Activated CD8-positive, alpha-beta memory T cell treated with anti-CD3 and anti-CD28 coated beads for 1 hour (primary cell): ENCODE measurements at places on chromosomes 7 and 10.

- no peak for DNase-seq
These were observed 5.2 kb downstream of the ADCY1 start for GRCh38 chr7:45579391-45579801.

DNA sequence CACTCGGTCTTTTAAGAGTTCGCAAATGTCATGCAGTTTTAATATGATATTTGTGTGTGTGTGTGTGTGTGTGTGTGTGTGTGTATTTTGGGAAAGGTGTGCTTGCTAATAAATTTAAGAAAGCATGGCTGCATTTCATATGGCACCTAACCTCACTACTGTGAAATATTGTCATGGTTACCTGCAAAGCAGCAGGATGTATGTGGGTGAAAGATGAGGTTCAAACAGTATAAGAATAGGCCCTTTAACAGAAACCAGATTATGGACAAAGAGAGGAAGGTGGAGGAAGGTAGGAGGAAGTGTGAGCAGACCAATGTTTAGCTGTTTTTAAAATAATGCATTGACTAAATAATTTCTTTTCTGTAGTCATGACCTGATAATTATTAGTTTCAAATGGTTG lies 73.5 kb upstream of the CACNA2D1 start:
- no peak for DNase-seq

- no peak for DNase-seq
These were observed 117.9 kb downstream of the TEX36 start for GRCh38 chr10:125565046-125565445.

- DNase-seq, result no peak
These were observed 86.3 kb downstream of the PTPRE start for GRCh38 chr10:127993056-127993690.

DNA sequence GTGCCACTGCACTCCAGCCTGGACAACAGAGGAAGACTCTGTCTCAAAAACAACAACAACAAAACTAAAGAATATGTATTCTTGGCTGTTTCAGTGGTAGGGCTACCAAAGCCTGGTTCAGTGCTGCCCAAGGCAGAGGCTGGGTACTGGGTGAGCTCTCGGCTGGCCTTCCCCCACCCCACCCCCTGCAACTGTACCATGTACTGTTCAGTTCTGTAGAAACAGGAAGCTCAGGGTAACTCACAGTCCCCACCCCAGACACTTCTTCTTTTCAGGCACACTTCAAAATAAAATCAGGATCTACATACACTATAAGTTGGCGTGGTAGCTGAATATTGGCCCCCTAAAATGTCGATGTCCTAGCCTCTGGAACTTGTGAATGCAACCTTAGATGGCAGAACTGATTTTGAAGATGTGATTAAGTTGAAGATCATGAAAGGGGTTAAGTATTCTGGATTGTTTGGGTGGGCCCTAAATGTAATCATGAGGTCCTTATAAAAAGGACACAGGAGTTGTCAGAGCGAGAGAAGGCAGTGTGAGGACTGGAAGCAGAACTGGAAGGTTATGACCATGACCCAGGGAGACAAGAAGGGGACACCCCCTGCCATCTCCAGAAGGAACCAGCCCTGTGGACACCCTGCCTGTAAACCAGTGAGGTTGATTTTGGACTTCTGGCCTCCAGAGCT lies 31.2 kb downstream of the TBXAS1 start:
- no peak for DNase-seq

DNA sequence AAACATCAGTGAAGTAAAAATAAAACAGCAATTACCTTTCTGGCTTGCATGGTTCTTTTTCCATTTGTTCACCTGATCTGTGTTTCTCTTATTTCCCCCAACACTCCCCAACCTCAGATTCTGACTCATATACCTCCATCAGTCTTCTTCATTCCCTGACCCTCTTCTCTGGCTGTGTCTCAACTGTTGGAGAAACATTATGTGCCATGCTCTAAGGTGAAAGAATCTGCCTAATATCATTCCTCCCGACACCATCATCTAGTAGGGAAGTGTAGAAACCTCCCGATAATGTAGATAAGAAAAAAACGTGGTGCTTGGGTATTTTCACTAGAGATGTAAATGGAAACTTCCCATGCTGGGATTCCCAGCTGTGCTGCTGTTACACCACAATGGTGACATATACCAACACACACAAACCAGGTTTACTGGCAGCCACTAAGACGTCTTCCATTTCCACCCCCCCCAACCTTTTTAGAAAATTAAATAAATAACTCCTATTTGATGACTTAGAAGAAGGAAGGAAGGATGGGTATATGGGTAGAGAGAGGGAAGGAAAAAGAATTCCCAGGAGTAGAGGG lies 63.4 kb downstream of the OSBPL3 start:
- no peak for DNase-seq

GRCh38 chr7:2701832-2702593 lies 14.0 kb downstream of the AMZ1 start:
- DNase-seq, result no peak

DNA sequence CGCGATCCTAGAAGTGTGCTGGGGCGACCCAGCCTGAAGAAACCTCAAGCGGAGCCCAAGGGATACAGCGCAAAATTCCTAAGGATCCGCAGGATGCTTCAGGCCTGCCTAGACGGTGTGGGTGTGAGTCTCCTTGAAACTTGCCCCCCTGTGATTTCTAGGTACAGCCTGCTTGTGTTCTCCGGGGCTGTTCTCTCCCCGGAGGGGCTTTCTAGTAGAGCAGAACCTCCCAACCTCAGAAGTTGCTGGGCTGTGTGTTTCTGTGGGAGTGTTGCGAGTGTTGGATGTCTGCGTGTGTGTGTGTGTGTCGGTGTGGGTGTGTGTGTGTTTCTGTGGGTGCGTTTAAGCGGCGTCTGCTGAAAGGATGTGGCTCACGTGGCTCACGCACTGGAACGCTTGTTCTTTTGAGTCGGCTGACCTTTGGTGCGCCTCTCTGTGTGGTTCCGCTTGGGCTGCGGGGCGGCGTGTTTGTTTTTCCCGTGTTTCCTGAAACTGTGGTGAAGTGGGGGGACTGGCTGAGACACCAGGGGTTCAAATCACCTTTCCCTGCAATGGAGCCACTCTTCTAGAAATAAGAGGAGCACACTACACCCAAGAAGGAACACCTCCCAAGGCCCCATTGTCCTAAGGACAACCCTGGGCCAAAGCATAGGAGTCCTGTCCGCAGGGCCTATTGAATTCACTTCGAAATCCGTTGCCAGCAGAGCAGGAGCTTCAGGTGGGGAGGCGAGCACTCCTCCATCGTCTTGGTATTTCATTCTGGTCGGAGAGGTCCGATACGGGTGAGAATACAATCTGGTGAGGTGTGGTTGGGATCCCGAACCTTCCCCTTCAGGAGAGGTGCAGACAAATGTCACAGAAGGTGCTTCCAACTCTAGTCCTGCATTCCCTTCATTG lies 25.1 kb upstream of the ZNF273 start:
- DNase-seq, result no peak

DNA sequence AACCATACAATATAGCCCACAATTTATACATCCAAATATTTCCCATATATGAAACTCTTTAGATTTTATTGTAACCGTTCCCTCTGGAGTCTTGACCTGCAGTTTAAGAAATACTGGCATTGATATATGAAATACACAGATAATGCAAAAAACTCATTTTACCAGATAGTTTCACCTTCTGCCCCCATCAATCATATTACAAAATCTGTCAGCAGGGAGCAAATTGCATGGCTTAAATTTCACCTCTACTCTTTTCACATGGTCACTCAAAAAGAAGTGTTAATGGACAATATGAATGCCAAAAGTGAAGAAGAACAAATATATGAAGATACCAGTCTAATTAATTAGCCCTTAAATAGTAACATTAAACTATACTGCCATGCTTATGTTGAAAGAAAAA lies 57.0 kb upstream of the TMEM106B start:
- DNase-seq, result no peak

DNA sequence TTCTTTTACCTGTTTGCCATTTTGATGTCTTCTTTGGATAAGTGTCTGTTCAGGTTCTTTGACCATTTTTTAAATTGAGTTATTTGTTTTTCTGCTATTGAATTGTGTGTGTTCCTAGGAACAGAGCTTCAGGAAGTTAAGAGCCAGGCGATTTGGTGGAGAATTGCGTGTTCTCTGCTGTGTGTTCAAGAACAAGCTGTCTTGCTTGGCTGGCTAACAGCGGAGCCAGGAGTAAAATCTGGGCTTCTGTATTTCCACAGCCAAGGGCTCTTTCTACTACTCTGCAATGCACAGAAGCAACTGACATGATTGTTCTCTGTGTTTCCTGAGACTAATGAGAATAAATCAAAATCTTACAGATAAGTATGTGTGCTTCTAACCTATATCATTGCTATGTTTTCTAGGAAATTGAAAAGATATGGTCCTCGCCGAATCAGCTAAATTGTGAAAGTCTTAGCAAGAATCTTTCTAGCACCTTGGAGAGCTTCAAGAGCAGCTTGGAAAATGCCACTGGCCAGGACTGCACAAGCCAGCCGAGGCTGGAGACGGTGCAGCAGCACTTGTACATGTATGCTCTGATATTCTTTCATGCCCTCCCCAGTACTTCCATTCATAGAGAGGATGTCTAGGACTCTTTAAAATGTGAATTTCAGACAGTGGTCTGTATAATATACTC lies 124.2 kb downstream of the ABCA13 start:
- DNase-seq, result no peak

DNA sequence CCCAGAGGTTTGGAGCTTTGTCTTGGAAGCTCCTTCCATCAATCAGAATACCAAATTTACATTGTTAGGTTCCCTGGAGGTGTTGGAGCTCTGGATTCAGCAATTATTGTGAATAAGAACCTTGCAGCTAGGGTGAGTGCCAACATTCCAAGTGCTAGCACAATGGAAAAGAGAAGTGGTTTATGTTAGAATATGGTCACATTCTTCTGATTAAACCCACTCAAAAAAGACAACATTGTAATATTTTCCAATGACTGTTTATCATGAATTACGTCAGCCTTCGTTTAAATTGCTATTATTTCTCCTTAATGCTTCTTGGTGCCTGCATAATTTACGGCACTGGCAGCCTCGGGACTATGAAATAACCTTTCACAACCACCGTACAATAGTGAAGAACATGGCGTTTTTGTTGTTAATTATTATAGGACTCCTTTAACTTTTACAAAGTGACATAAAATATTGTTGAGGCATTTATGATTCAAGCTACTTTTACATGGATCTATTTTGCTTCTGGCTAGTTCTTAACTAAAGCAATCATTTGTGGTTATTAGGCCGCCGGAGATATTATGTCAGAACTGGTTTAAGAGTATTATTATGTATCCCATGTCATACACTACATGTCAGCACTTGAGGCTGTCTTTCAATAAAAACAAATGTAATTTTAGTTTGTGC lies 117.7 kb downstream of the ARID5B start:
- DNase-seq, result no peak

DNA sequence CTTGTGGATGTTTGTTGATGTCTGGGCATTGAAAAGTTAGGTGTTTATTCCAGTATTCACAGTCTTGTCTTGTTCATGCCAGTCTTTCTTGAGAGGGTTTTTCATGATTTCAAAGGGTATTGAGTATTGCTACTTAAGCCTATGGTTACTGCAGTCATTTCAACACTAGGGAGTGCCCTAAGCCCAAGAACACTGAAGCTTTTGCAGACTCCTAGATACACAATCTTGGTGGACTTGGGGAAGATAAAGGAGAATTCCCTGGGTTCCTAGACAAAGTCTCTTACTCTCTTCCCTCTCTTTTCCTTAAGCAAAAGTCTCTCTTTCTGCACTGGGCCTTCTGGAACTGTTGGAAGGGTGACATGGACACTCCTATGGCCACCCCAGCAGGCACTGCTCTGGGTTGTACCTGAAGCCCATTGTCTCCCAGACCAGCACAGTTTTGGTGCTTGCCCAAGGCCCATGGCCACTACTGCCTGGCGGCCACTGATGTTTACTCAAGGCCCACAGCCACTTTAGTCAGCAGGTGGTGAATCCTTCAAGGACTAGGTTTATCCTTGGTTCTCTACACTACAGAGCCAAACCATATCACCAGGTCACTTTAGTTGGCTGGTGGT lies 24.9 kb downstream of the SAMD9 start:
- no peak for DNase-seq

DNA sequence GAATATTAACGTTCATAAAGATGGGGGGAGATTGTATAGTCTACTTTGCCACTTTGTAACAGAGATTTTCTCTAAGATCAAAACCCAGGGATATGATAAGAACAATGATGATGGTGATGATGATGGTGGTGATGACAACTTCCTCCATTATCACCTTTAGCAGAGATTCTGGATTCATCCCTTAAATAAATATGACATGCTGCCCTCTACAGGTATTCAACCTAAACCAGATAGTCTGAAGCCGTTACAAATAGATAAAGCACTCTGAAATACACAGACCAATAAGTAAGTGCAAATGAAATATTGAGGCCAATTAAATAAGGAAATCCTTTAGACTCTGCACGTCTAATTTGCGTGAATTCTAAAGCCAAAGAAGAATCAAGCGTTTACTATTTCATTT lies 211.5 kb downstream of the CREB5 start:
- no peak for DNase-seq

GRCh38 chr10:126252884-126253610 lies 135.2 kb downstream of the ADAM12 start:
- no peak for DNase-seq
